CD4-positive, alpha-beta T cell treated with Interleukin-12 subunit alpha and Interleukin-12 subunit beta, for 1 hour (primary cell): ENCODE measurements at places on chromosomes 11 and 22.

GRCh38 chr11:72972496-72973128 lies 158.4 kb downstream of the ATG16L2 start:
- DNase-seq, result no peak

GRCh38 chr11:844693-845644 lies 2.3 kb downstream of the TSPAN4 start:
- peak; percentile 36 for DNase-seq

GRCh38 chr11:71176812-71177211 lies 75.6 kb downstream of the SHANK2 start:
- no peak for DNase-seq

- no peak for DNase-seq
These were observed 135.9 kb upstream of the TTC12 start for GRCh38 chr11:113178381-113179070.

DNA sequence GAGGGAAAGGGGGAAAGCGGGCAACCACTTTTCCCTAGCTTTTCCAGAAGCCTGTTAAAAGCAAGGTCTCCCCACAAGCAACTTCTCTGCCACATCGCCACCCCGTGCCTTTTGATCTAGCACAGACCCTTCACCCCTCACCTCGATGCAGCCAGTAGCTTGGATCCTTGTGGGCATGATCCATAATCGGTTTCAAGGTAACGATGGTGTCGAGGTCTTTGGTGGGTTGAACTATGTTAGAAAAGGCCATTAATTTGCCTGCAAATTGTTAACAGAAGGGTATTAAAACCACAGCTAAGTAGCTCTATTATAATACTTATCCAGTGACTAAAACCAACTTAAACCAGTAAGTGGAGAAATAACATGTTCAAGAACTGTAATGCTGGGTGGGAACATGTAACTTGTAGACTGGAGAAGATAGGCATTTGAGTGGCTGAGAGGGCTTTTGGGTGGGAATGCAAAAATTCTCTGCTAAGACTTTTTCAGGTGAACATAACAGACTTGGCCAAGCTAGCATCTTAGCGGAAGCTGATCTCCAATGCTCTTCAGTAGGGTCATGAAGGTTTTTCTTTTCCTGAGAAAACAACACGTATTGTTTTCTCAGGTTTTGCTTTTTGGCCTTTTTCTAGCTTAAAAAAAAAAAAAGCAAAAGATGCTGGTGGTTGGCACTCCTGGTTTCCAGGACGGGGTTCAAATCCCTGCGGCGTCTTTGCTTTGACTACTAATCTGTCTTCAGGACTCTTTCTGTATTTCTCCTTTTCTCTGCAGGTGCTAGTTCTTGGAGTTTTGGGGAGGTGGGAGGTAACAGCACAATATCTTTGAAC lies 6.8 kb downstream of the MALAT1 start:
- peak; percentile 35 for DNase-seq

- DNase-seq, result no peak
These were observed 17.9 kb downstream of the RFPL1 start for GRCh38 chr22:29456211-29456671.

DNA sequence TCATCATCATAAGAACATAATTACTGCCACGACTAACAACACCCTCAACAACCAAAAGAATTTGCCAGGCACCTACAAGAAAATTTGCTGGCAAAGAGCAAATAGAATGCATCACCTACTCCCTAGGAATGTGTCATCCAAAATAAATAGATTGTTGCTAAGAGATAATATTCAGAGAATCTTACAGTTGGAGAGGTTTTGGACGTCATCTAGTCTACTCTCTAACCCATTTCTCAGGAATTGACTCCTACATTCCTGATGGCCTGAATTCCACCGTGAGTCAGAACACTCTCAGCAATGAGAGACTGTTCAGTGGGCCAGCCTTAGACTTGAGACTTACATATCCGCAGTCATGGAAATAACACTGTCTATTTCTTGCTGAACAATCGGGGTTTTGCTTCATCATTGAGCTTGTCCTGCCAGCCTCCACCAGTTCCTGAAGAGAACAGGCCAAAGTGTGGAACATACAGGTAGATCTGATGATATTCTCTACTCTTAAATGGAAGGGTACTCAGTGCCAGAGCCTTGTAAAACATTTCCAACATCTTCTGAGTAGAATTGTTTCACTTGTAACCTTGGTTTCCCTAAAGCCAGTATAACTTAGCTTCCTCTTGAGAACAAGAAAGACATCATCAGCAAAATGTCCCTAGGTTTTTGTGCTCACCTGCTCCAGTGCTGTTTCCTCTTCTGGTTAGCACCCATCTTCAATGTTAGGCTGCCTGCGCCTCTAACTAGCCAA lies 8.3 kb downstream of the KIRREL3 start:
- DNase-seq, result no peak

- DNase-seq, result no peak
These were observed 129.5 kb upstream of the E2F8 start for GRCh38 chr11:19370100-19370861.

- DNase-seq, result peak; percentile 33
These were observed 87.0 kb upstream of the THY1 start for GRCh38 chr11:119509969-119510401.

DNA sequence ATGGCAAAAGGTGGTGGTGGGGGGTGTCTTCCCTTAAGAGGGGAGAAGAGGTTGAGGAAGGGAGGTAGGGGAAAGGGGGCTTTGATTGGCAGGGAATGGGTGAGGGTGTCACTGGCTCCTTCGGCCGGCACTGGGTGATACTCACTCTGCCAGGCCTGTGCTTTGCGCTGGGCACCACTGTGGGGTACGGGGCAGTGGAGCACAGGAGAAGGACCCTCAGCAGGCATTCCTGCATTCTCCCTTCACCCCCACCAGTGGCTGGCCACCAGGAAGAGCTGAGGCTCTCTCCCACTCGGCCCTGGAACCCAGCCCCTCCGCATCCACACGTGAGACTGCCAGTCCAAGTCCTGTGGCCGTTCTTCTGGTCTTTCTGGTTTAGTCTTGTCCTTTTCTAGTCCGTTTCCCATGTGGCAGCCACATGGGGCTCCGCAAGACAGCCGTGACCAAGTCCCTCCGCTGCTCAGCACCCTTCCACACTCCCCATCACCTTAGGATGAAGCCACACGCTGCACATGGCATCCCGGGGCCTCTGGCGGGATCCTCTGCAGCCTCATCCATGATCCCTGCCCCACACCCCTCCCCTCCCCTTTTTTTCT lies 8.0 kb downstream of the CAPN5 start:
- DNase-seq, result no peak

DNA sequence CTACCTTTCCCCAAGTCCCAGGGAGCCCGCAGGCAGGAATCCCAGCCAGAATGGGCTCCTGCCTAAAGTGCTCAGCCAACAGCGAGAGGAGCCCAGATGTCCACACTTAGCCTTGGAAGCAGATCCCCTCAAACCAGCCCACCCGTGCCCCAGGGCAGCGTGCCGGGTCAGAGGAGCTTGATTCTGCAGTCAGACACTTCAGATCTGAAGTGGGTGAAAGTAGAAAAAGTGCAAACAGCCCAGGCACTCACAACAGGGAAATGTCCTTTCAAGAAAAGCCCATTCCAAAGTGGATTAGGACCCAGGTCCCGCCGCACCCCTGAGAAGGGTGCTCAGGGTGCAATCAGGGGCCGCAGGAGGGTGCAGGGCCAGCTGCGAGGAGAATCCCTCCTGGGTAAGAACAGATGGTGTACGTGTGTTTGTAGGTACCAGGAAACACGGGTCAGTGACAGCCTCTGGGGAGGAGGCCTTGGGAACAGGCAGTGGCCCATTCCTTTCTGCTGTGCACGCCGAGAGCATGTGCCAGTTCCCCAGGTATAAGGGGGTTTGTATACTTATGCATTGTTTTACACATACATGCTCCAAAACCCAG lies 17.7 kb downstream of the ELFN2 start:
- no peak for DNase-seq

DNA sequence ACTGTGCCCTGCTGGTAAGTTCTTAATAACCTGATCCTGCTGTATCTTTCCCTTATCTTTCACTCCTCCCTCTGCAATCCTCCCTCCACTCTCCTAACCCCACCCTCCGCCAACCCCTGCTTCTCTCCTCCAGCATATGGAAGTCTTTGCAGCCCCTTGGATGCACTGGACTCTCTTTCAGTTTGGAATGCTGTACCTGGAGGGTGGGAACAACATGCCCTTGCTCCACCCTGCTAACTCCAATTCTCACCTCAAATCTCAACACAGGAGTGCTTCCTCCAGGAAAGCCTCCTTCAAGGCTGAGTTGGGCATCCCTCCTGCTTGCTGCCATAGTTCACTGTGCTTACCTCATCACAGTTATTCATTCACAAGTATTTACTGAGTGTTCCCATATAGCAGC lies 52.8 kb upstream of the LDLRAD3 start:
- no peak for DNase-seq

- peak; percentile 9 for DNase-seq
These were observed 551 bp downstream of the AGBL2 start for GRCh38 chr11:47714554-47715081.

DNA sequence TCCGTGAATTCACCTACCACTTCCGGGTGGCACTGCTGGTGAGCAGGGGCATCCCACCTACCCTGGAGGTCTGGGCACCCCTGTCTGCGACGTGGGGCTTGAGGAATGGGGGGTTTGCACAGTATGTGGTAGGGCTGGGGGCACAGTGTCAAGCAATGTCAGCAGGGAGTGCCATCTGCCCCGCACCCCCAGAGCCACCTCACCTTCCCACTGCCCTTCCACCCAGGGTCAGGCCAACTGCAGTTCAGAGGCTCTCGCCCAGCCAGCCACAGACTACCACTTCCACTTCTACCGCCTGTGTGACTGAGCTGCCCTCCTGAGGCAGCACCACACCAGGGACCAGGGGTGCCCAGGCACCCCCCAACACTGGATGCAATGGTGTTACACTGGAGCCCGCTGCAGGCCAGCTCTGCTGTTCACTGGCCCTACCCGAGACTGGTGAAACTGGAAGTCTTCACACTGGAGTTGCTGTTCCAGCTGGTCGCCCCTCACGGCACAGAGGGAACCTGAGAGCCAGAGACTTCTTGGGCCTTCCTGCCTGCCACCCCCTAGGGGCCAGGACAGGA lies 6.5 kb downstream of the TMEM258 start:
- DNase-seq, result no peak

- no peak for DNase-seq
These were observed 17.9 kb upstream of the EMID1 start for GRCh38 chr22:29187831-29188230.

DNA sequence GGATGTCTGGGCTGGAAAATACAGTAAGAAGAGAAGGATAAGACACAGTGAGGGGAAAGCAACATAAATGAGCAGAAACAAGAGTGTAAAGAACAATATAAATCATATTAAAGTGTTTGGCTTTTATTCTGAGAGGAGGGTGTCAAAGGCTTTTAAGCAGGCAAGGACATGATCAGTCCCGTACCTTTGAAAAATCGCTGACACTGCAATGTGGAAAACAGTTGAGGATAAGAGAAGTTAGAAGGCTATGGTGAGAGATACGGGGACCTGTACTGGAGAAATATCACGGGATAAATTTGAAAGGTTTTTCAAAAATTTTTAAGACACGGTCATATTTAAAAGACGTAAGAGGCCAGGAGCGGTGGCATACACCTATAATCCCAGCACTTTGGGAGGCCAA lies 30.3 kb downstream of the CDON start:
- no peak for DNase-seq

DNA sequence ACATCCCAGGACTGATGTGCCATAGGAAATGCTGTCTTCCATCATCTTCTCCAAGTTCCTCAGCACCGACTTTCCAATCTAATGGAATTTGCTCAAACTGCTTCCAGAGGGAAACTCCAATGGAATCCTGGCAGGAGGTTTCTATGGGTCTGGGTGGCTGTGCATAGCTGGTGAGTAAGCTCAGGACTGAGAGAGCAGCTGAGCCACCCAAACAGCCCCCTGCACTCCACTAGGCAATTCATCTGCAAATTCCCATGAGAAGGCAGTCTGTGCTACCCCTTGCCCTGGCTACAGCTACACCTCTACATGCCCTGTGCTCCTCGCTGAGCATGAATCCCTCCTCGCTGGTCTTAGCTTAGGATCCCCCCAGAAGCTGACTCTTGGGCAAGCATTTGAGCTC lies 127.9 kb upstream of the CSNK2A3 start:
- no peak for DNase-seq

- no peak for DNase-seq
These were observed 49.7 kb downstream of the PANX1 start for GRCh38 chr11:94178331-94178730.

DNA sequence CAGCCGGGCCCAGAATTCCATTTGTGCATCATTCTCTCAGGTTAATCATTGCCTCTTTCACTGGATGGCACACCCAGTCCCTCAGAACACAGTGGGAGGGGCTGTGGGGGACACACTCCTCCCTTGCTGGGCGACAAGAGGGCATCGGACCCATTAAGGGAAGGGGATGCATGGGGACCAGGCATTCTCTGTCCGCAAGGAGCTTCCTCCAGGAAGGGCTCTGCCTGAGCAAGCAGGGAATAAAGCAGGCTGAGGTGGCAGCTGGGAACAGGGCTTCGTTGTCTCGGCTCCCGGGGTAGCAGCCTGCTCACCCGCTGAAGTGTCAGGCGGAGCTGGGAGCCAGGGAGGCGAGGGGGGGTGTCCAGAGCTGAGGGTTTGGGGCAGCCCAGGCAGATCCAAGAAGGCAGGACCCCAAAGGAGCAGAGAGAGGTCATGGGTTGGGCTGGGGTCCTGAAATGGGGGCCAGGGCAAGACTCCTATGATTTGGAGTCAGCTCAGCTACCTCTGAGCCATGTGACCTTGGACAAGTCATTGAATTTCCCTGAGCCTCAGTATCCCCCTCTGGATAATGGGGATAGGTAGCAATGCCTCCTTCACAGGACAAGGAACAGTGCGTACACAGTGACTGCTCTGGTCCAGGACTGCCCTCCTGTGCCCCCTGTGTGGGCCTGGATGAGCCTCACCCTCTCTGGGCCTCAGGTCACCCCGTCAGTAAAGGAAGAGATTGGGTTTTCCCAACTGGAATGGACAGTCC lies 1.4 kb downstream of the GAL3ST1 start:
- no peak for DNase-seq

GRCh38 chr11:5467527-5467926 lies 18.4 kb downstream of the OR51I2 start:
- DNase-seq, result no peak

GRCh38 chr11:6377902-6378639 lies 12.2 kb upstream of the SMPD1 start:
- DNase-seq, result no peak
